ENCODE measurements at places on chromosomes 7 and 10. TPM values are rescaled to one million over a fixed set of nuclear protein-coding genes. Genes with fewer than 3 reads are reported as not detected.

DNA sequence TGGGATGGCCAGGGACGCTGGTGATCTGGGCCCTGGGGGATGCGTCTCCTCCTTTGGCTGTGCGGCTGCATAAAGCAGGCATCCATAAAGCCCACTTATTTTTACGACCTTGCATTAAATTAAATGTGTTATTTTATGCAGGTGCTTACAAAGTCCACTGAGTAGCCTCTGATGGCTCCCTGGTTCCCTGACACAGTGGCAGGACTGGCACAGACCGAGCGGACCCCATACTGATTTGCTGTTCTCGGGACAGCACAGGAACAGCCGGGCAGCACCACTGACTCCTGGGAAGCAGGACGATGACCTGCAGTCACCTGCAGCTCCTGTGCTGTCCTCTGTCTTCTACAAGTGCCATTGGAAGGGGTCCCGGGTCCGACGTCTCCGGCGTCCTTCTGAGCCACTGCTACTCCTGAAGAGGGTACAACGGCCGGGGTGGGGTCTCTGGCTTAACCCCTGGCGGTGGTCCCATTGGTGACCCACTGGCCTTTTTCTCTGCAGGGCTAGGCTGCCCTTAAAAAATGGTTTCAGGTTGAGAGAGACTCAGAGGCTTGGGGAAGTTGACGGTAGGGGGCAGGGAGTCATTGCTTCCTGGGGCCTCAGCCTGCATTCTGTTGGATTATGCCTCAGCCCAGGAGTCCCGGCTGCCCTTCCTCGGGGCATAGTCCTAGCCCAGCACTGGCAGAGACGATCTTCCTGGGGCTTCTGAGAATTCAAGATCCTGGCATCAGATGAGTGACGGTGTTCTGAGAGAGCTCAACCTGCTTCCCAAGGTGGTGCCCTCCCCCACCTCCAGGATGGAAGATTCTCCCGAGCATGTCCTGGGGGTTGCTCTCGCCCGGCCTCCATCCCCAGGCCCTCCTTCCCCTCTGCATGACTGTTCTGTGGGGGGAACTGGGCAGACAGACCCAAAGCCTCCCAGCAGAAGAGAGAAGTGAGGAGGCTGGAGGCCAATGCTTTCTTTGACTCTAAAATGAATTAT, 330.1 kb downstream of the ADARB2 start:
- no peak for DNase-seq

DNA sequence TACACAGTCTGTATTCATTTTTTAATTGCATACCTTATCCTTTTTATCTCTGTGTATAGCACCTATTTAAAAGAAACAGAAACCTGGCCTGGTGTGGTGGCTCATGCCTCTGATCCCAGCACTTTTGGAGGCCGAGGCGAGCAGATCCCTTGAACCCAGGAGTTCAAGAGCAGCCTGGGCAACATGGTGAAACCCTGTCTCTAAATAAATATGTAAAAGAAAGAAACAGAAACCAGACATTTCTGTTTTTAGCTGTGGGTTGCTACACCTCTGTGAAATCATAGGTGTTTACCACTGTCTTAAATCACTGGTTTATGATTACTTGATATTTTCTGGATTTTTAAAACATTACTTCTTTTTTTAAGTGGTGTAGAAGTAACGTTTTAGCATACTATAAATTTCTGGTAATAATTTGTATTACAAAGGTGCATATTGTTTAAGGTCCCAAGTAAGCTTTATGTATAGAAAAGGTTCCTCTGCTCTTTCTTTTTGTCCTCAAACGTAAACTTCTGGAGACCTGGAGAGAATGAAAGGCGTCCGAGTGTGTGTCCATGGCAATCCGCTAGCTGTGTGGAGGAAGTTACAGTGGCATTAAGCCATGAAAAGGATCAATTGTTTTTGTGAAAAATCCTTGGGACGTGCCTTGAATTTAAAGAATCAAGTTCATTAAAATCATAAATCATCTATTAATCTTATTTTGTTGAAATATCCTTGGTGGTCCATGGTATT, 41.1 kb downstream of the PTPRZ1 start:
- DNase-seq: no peak

DNA sequence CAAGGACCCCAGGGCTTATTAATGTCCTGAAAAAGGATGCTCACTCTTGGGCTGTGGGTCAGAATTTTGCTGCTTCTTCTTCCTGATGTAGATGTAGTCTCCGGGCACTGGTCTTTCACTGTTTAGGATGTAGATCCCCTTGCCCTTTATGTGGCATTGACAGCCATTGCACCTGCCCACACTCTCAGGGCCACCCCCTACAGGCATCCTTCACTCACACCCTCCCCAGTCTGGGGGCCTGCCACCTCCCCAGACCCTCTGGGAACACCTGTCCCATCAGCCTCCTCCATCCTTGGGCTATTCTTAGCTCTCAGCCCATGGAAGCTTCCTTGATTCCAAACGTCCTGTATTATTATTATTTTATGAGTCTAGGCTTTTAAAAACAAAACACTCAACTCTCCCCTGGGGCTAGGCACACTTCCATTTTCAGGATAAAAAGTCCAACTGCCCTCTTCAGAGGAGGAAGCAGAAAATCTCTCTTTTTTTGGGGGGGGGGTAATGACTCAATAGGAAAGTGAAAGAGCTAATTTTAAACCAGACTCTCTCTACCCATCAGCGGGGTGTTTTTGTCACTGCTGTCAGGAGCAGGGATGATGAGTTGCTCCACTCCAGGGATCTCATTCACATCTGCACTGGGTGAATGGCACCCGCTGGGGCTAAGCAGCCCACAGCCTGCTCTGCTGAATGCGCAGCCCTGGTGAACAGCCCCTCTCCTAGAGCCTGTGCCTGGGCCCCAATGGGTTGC, 11.5 kb upstream of the KLRG2 start:
- no peak for DNase-seq

Gene NOD1
- polyA plus RNA-seq: 9.8 TPM

DNA sequence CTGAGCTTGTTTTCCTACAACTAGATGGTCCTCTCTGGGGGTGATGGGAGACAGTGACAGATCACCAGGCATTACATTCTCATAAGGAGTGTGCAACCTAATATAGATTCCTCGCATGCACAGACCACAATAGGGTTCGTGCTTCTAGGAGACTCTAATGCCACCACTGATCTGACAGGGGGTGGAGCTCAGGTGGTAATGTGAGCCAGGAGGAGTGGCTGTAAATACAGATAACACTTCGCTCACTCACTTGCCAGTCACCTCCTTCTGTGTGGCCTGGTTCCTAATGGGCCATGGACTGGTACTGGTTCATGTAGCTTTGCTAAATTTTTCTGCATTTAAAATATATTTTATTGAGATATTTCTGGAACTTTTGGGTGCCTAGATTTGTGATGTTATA, 202.3 kb upstream of the ZNF32 start:
- DNase-seq: no peak

DNA sequence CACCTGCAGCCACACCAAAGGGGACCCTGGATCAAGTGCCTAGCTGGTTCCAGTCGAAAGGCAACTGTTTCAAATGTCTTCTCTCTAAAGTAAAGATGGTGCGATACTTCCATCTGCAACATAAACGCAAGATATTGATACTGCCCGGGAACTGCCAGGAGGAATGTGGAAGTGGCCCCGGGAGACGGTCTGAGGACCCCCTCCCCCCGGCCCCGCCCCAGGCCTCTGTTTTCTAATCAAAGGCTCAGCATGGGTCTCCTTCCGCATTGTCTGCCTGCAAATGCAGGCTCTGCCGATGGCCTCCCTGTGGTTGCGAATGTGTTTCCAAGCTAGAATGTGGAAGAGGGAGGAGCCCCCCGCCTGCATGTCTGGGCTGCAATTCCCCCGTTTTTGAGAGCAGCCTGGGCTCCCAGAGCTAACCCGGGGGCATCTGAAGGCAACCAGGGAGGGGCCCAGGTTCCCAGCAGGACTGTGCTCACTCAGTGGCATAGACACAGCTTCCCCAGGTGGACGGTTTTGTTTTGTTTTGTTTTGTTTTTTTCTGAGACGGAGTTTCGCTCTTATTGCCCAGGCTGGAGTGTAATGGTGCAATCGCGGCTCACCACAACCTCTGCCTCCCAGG, 223.9 kb upstream of the PPP2R2D start:
- DNase-seq: no peak

GRCh38 chr7:145643981-145644380, 472.6 kb upstream of the CNTNAP2 start:
- no peak for DNase-seq

Gene ZNF746
- polyA plus RNA-seq: 11.8 TPM

- DNase-seq: no peak
Observed at GRCh38 chr7:130353196-130353595, 8.6 kb downstream of the CPA5 start.

Gene CFAP58
- 0.34 TPM for polyA plus RNA-seq

Gene EXOC4
- 31.0 TPM for polyA plus RNA-seq

- DNase-seq: no peak
Observed at GRCh38 chr10:34641147-34641912, 173.8 kb downstream of the PARD3 start.

- no peak for DNase-seq
Observed at GRCh38 chr10:116880716-116881482, 31.6 kb downstream of the ENO4 start.

Gene ZCCHC24
- 98.2 TPM for polyA plus RNA-seq

Gene IMPDH1
- polyA plus RNA-seq: 58.6 TPM
